ENCODE measurements at places on chromosomes 6 and 20.

DNA sequence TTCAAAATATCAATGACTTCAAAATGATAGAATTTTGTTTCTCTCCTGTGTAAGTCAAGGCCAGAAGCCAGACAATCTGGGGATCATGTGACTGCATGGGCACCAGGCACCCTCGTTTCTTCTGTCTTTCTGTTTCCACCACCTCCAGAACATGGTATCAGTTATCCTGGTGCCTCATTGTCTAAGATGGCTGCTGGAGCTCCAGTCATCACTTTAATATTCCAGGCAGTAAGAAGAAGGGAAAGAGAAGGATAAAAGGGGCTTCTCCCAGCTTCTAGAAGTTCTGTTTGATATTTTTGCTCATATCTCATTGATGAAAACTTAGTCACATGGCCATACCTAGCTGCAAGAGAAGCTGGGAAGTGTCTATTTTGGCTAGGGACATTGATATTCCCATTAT is 25.7 kb downstream of the ZNF341 start:
- no peak for DNase-seq

GRCh38 chr20:43490038-43490437 is 17.5 kb upstream of the L3MBTL1 start:
- DNase-seq: no peak

DNA sequence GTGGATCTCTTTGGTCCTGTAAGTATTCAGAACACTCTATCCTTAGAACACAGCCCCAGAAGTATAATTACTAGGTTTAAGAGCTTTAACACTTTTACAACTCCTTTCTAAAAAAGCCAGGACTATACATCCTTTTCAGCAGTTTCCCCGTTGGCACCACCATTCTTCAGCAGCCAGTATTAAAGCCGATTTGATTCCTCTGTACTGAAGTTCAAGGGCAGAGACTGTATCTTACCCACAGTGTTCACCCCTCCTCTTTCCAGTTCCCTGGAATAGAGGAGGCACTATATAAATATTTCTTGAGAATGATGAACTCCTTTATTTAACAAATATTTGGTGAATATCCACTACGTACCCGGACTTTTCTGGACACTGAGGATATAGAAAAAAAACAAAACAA is 15.9 kb downstream of the SEC63 start:
- DNase-seq: no peak

DNA sequence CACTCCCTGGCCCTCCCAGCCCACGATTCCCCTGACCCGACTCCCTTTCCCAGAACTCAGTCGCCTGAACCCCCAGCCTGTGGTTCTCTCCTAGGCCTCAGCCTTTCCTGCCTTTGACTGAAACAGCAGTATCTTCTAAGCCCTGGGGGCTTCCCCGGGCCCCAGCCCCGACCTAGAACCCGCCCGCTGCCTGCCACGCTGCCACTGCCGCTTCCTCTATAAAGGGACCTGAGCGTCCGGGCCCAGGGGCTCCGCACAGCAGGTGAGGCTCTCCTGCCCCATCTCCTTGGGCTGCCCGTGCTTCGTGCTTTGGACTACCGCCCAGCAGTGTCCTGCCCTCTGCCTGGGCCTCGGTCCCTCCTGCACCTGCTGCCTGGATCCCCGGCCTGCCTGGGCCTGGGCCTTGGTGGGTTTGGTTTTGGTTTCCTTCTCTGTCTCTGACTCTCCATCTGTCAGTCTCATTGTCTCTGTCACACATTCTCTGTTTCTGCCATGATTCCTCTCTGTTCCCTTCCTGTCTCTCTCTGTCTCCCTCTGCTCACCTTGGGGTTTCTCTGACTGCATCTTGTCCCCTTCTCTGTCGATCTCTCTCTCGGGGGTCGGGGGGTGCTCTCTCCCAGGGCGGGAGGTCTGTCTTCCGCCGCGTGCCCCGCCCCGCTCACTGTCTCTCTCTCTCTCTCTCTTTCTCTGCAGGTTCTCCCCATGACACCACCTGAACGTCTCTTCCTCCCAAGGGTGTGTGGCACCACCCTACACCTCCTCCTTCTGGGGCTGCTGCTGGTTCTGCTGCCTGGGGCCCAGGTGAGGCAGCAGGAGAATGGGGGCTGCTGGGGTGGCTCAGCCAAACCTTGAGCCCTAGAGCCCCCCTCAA is at the start of gene LTA:
Gene LTA (plus strand): TSS at position 249 of the 871 bp plus-strand sequence. CDS start 454 bp downstream, at position 703.
- DNase-seq: peak; percentile 70

GRCh38 chr20:54727490-54727889 is 252.1 kb downstream of the DOK5 start:
- DNase-seq: no peak

- DNase-seq: no peak
Measured at GRCh38 chr6:101146389-101146788, 247.1 kb upstream of the GRIK2 start.

GRCh38 chr20:23609486-23610109 is 3.9 kb upstream of the CST9 start:
- no peak for DNase-seq

DNA sequence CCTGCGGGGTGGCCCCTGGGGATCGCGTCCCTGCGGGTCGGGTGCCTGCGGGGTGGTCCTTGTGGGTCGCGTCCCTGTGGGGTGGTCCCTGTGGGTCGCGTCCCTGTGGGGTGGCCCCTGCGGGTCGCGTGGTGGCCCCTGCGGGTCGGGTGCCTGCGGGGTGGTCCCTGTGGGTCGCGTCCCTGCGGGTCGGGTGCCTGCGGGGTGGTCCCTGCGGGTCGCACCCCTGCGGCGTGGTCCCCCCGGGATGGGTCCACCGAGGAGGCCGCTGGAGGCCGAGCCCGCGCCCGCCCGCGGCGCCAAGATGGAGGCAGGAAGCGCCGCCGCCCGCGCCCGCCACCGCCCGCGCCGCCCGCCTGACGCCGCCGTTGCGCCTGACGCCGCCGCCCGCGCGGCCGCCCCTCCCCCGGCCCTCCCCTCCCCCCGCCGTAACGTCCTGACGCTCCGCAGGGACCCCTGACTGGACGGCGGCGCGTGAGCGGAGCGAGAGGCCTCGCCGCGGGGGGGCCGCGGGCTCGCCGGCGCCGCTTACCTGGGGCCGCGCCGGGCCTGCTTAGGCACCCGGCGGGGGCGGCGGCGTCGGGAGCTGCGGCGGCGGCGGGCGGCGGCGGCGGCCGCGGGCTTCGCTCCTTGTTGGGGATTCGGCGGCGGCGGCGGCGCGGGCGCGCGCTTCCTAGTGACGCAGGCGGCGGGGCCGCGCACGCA is at the start of gene GMEB2:
Gene GMEB2 (minus strand): TSS at position 678 of the 705 bp plus-strand sequence. CDS start 7,704 bp downstream, outside the sequence.
- peak; percentile 87 for DNase-seq

DNA sequence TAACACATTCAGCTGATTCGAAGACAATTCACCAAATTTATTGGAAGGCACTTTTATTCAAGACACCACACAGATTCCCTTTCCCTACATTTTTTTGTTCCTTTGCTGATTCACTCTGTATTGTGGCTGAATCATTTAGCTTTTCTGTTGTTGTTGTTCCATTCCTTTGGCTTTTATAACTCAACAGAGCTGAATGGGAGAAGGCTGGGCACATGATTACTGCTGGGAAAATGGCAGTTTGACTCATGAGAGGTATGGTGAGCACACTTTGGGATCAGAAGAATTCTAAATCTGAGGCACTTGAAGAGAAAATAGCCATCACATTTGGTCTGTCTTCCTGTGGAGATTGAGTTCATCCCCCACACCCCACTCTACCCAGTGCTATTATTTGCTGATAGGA is 15.7 kb upstream of the SAYSD1 start:
- no peak for DNase-seq

DNA sequence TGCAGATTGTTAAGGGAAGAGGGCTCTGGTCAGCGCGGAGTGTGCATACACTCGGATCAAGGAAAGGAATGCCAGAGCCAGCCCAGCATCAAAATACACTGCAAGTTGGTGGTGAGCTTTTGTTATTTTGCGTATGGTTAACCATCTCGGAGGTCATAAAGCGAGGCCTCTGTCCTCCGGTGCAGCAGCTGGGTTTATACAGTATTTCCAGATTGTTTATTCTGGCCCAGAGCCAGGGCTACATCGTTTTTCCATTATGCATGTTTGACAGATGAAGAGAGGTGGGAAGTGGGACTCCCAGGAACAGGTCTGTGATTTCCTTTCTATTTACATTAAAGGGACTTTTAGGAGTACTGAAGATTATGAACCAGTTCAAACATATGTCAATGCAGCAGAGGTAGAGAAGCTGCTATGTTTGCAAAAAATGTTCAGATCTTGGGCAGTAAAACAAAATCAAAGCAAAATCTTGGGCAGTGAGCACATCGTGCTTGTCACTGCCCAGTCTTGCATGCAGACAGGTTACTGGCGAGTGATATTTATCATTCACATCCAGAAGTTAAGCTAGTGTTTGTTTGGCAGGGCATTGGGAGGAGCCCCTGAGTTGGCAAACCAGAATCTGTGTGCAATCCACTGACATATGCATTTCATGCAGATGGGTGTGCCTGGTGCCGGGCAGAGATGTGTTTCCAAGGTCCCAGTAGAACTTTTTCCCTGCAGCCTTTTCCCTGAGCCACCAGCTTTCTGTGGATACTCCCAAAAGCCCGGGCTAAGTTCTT is 256.3 kb upstream of the TAB2 start:
- no peak for DNase-seq

GRCh38 chr20:59648466-59649070 is 44.2 kb downstream of the PHACTR3 start:
- no peak for DNase-seq
